ENCODE measurements at places on chromosomes 5 and 9. TPM values are rescaled to one million over a fixed set of nuclear protein-coding genes. Genes with fewer than 3 reads are reported as not detected.
A peak's percentile ranks its signal among the peaks of the same experiment; 100 is the strongest.

DNA sequence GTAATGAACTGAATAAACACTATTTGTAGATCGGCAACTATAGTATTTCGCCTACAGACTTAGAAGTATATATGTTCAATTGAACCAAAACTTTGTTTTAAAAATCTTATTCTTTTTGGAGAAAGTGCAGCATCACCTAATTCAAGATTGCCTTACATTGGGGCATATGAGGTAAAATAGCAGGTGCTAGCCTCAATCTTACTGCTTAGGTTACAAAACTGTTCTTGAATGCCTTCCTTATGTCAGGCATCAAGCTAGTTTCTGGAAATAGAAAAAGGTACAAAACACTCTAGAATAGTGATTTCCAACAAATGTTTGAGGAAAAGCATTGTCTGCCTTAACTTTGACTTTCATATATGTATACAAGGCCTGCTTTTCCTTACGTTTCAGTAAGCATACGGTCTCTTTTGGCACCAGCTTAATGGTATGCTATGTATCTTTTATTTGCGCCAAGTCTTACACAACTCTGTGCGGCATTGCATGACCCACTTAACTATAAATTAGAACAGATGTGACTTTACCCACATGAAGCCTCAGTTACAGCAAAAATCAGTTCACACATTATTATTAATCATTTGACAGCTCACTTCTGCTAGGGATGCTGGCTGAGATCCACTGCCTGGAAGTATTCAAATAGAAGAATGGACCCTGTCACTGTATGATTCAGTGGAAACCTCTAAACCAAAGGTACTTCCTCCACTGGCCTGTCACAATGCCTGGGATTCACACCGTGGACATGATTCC, 174.1 kb downstream of the PRELID2 start:
- no peak overlapping the region for H3K4me3 ChIP-seq
- H3K4me1 ChIP-seq, result peaks cover 6% of the 10 kb centered on the region
- no peaks in the 10 kb centered on the region for H3K36me3 ChIP-seq

DNA sequence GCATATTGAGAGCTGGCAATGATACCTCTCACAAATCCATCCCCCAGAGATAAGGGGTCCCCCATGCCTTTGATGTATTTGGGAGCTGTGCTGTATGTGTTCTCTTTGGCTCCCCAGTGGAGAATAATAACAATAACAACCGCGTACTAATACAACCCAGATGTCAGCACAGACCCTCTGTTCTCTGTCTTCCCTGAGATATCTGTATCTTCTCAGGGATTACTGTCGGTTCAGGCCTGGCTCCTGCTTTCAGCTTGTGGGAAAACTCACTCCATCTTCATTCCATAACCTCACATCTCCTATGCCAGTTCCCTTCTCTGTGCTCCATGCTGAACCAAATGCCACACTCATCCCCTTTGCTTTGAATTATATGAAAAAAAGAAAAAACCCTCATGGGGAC, 76.2 kb downstream of the TMC1 start:
- H3K27ac ChIP-seq, result no peak overlapping the region
- no peaks in the 10 kb centered on the region for H3K36me3 ChIP-seq
- no peak for DNase-seq
- no peaks in the 10 kb centered on the region for H3K27me3 ChIP-seq

Gene MARCHF3
- total RNA-seq, result 5.2 TPM

Gene OMD
- total RNA-seq, result not detected

DNA sequence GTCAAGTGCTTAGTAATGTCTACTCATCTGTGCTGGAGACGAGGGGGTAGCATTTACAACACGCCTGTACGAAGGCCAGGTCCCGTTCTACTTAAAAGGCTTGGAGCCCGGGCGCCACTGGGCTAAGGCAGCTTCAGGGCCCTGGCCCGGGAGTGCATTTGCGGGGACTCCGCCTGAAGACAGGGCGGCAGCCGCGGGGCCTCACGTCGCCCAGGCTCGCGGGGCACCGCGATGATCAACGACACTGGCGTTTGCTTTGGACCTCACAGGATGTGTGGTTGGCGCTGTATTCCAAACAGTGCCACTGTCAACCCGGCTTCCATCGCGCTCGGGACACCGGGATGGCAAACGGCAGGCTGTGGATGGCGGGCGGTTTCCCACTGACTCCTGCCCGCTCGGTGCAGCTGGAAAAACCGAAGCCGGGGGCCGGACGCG, 1.1 kb upstream of the TENT4A start:
- no peaks in the 10 kb centered on the region for H3K36me3 ChIP-seq
- H3K27ac ChIP-seq, result peak overlapping the region; percentile 92
- H3K27me3 ChIP-seq, result no peaks in the 10 kb centered on the region
- peaks cover 30% of the 10 kb centered on the region for H3K4me1 ChIP-seq
- H3K4me3 ChIP-seq, result peak overlapping the region; percentile 59

Gene BTNL8
- not detected for total RNA-seq

DNA sequence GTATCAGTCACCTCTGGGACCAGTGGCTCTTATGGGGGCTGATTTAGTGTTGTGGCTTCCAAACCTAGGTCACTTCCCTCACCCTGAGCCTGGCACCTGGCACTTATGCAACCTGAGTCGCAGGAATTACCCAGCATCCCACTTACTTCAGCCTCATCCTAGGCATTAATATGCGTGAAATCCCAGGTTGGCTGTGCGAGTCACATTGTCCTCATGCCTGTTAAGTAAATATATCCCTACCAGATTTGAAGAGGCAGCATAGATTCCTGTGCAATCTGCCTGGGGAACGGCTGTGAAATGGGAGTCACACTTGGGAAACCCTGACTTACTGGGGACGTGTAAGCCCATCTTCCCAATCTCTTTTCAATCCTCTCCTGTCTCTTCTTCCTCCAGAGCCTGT, 42.7 kb upstream of the AKNA start:
- DNase-seq, result no peak
- H3K4me3 ChIP-seq, result no peak overlapping the region
- peaks cover 5% of the 10 kb centered on the region for H3K27me3 ChIP-seq
- no peaks in the 10 kb centered on the region for H3K4me1 ChIP-seq

Gene CCNI2
- not detected for total RNA-seq

- H3K36me3 ChIP-seq, result no peaks in the 10 kb centered on the region
- no peak overlapping the region for H3K27ac ChIP-seq
- no peak for DNase-seq
- H3K4me1 ChIP-seq, result no peaks in the 10 kb centered on the region
Measured at GRCh38 chr5:354581-355378, 33.3 kb downstream of the AHRR start.

Gene AKNA
- total RNA-seq, result 20.6 TPM

DNA sequence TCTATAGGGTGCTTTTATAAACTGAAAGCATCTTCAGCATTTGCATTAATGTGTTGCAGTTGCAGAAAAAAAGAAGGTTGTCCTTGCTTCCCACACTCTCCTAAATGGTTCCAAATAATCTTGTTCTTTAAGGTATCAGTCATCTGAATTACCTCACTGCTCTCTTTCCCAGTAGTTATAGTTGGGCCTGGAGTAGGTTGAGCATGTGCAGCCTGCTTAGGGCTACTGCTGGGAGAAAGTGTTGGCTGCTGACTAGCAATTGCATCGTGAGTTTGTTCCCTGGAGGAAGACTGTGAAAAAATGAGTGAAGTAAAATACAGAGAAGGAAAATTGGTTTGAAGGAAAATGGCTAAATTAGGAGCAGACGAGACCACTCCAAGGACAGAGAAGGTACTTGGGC, 74.5 kb downstream of the PRR16 start:
- no peak overlapping the region for H3K4me3 ChIP-seq
- H3K27ac ChIP-seq, result no peak overlapping the region
- no peak for DNase-seq
- H3K4me1 ChIP-seq, result no peaks in the 10 kb centered on the region
- no peaks in the 10 kb centered on the region for H3K27me3 ChIP-seq

- H3K4me1 ChIP-seq, result peaks cover 18% of the 10 kb centered on the region
- H3K4me3 ChIP-seq, result peak overlapping the region; percentile 93
- H3K27ac ChIP-seq, result peak overlapping the region; percentile 77
- peak; percentile 43 for DNase-seq
- H3K27me3 ChIP-seq, result no peaks in the 10 kb centered on the region
Measured at GRCh38 chr9:89606624-89607311, 2.0 kb downstream of the GADD45G start.

Gene GRIA1
- 2.3 TPM for total RNA-seq

Gene SH3PXD2B
- 27.6 TPM for total RNA-seq

Gene CNTFR
- 29.8 TPM for total RNA-seq

DNA sequence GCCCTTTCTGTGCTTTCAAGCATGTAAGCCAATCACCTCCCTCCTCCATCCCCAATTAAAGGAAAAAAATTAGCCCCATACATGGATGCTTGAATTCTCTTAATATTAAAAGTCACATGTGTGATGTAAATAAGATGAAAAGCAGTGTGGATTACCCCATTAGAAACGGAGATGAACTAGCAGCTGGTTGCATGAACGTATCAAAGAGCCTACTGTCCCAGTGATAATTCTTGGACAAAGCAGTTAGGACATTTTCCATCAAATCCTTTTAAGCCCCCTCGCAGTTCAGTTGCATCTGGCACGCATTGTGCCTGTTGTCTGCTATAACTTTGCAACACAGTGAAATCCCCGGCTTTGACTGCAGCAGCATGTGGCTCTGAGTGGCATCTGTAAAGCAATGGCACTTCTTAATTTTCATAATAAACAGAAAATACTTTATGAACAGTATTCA, 285.6 kb downstream of the FBXL7 start:
- no peak overlapping the region for H3K27ac ChIP-seq
- H3K27me3 ChIP-seq, result no peaks in the 10 kb centered on the region
- no peak for DNase-seq
- H3K4me1 ChIP-seq, result no peaks in the 10 kb centered on the region

Gene CDC25C
- total RNA-seq, result 2.7 TPM

- H3K27ac ChIP-seq, result no peak overlapping the region
- H3K27me3 ChIP-seq, result no peaks in the 10 kb centered on the region
- H3K36me3 ChIP-seq, result peaks cover 65% of the 10 kb centered on the region
- H3K4me1 ChIP-seq, result no peaks in the 10 kb centered on the region
- DNase-seq, result peak; percentile 86
- no peak overlapping the region for H3K4me3 ChIP-seq
Measured at GRCh38 chr5:32600054-32600622, 14.8 kb downstream of the SUB1 start.

Gene ANKRD55
- not detected for total RNA-seq

DNA sequence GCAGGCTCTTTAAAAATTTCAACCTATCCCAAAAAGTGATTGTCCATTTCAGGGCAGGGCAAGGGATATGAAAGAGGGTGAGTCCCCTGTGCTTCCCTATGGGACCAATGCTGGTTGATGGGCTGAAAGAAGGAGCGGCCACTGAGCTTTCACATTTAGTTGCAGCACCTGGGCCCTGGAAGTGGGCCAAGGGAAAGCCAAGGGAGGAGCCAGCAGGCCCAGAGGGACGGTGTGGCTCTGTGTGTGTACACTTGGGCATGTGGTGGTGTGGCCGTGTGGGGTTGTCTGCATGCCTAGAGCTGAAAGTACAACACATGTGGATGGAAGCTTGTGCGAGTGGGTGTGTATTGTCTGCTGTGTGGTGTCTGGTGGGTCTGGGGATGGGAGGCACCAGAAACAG, 14.0 kb upstream of the PSMD5 start:
- no peak for DNase-seq
- no peaks in the 10 kb centered on the region for H3K4me1 ChIP-seq
- H3K4me3 ChIP-seq, result no peak overlapping the region
- H3K36me3 ChIP-seq, result peaks cover 2% of the 10 kb centered on the region

- no peak for DNase-seq
- no peak overlapping the region for H3K4me3 ChIP-seq
- no peak overlapping the region for H3K27ac ChIP-seq
- no peaks in the 10 kb centered on the region for H3K4me1 ChIP-seq
Measured at GRCh38 chr5:164593982-164594381, 1088.6 kb downstream of the MAT2B start.

Gene SCGB3A2
- not detected for total RNA-seq

- H3K36me3 ChIP-seq, result no peaks in the 10 kb centered on the region
- no peaks in the 10 kb centered on the region for H3K4me1 ChIP-seq
- H3K27ac ChIP-seq, result no peak overlapping the region
- no peak for DNase-seq
Measured at GRCh38 chr9:133067813-133068212, 6.0 kb downstream of the CEL start.

DNA sequence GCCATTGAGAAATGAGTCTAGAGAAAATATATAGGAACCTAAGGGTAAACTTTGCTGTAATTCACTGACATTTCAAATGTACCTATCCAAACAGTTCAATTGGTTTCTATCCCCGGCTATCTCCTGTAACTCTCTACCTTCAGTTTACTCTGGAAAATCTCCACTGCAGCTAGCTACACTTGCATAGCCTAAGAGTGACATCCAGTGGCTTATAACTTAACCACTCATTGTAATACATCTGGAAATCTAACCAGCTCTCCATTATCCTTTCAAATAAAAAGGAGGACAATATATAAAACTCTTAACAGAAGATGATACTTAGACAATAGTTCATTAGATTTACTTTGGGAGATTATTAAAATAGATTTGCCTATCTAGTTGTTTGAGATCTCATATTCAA, 35.3 kb upstream of the SPDL1 start:
- DNase-seq, result peak; percentile 71
- H3K4me1 ChIP-seq, result peaks cover 10% of the 10 kb centered on the region
- no peak overlapping the region for H3K4me3 ChIP-seq
- H3K27me3 ChIP-seq, result no peaks in the 10 kb centered on the region
- no peaks in the 10 kb centered on the region for H3K36me3 ChIP-seq
- no peak overlapping the region for H3K27ac ChIP-seq

DNA sequence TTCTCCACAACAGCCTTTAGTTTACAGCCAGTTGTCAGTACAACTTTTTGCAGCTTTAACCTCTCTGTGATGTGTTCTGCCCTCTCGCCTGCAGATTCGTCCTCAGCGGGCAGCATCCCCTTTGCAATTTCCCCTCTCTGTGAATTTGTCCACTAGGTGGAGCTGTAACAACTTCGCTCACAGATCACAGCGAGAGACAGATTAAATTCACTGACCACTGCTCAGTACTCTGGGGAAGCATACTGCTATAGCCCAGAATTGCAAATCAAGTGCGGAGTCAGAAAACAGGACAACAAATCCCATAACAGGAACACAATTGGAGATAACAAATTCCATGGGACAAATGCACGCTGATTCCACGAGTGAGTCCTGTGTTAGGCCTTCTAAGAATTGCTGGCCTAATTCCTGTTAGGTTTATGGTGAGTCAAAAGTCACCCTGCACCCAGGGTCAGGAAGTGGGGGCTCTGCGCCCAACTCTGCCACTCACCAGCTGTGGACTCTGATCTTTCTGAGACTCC, 2124.9 kb downstream of the MAT2B start:
- DNase-seq, result peak; percentile 84
- H3K27ac ChIP-seq, result no peak overlapping the region
- no peaks in the 10 kb centered on the region for H3K27me3 ChIP-seq
- H3K36me3 ChIP-seq, result no peaks in the 10 kb centered on the region

DNA sequence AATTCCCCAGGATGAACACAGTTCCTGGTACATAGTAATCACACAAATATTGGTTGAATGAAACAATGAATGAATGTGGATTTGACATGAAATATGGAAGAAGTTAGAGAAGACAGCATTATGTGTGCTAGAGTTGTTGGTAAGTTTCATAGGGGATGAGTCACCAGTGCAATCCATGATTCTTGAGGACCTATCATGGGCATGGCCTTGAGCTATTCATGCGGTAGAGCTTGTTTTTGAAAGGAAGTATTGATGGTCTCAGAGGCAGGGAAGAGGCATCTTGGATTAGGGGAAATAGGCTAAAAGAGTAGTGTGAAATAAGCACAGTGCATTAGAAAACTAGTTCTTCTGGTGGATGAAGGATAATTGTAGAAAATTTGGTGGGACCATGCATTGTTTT, 22.1 kb downstream of the SPATA31D1 start:
- no peak overlapping the region for H3K4me3 ChIP-seq
- no peaks in the 10 kb centered on the region for H3K36me3 ChIP-seq

Gene IRX1
- 197 TPM for total RNA-seq

GRCh38 chr5:81768935-81769452, 18.1 kb upstream of the SSBP2 start:
- no peaks in the 10 kb centered on the region for H3K27me3 ChIP-seq
- no peaks in the 10 kb centered on the region for H3K36me3 ChIP-seq
- H3K4me3 ChIP-seq, result no peak overlapping the region

Data from cardiac muscle cell (in vitro differentiated cells and primary cell).